ENCODE measurements at places on chromosomes 2 and 18. TPM values are rescaled to one million over a fixed set of nuclear protein-coding genes. Genes with fewer than 3 reads are reported as not detected.

The HNMT gene
- 15.7 TPM for total RNA-seq

The EPHA4 gene
- total RNA-seq, result 139 TPM

The MARCHF4 gene
- 0.16 TPM for total RNA-seq

The GCG gene
- not detected for total RNA-seq

The SERPINB2 gene
- total RNA-seq, result not detected

The GPR45 gene
- total RNA-seq, result 0.68 TPM

The PTH2R gene
- total RNA-seq, result 1.5 TPM

The UGT1A5 gene
- total RNA-seq, result not detected

The RTP5 gene
- 0.47 TPM for total RNA-seq

The UGT1A3 gene
- not detected for total RNA-seq

The ZNF804A gene
- 0.63 TPM for total RNA-seq
